ENCODE measurements at places on chromosomes 1 and 21.

DNA sequence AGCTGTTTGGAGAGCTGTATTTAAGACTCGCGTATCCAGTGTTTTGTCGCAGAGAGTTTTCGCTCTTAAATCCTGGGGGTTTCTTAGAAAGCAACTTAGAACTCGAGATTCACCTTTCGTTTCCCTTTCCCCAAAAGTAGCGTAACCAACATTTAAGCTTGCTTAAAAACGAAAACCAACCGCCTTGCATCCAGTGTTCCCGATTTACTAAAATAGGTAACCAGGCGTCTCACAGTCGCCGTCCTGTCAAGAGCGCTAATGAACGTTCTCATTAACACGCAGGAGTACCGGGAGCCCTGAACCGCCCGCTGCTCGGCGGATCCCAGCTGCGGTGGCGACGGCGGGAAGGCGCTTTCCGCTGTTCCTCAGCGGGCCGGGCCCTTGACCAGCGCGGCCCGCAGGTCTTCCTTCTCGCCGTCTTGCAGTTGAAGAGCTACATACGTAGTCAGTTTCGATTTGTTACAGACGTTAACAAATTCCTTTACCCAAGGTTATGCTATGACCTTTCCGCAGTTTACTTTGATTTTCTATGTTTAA, 1.9 kb downstream of the OLIG1 start:
- peak; percentile 13 for DNase-seq

DNA sequence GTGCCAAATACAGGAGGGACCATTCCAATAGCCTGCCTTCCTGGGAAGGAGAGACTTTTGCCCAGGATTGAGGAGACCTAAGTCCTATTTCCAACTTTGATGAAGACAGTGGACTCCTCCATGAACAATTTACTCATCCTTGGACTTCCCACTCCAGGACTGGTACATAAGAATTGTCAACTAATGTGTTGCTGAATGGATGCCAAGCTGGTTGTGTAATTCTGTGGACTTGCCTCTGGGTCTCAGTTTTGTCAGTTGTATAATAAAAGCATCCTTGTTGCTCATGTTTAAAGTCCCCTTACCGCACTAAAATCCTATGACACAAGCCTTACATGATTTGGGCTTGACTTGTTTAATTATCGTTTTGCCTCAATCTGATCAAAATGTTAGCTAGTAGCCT, 13.2 kb upstream of the ZP4 start:
- no peak for DNase-seq

GRCh38 chr1:213231795-213232231, 180.8 kb downstream of the RPS6KC1 start:
- DNase-seq: no peak

GRCh38 chr1:165525708-165526107, 18.1 kb upstream of the LRRC52 start:
- DNase-seq: no peak

DNA sequence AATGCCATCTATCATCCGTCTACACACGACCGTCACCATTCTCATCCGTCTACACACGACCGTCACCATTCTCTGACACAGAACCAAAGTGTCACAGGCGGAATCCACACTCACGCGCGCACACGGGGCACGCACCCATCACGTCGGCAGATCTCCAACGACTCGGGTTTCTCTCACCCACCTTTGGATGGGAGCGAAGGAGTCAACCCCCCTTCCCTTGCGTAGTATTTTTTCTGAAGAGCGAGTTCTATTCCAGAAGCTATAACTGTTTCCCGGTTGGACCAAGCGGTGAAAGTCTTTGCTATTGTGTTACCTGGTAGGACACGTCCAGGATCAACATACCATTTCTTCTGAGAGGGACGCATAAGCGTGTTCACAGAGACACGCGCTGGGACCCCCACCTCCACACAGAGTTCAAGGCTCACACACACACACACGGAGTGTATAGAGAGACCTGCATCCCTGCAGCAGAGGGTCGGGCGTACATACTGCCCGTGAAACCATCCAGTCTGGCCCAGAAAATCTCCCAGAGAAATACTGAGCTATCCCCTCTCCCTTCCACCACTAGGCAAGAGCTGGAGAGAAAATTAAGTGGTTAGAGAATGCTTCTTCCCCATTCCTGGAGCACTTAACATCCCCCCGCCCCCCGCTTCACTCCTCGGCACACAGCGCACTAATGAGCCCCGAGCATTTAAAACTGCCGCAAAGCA, 741 bp downstream of the DUSP10 start:
- peak; percentile 57 for DNase-seq

DNA sequence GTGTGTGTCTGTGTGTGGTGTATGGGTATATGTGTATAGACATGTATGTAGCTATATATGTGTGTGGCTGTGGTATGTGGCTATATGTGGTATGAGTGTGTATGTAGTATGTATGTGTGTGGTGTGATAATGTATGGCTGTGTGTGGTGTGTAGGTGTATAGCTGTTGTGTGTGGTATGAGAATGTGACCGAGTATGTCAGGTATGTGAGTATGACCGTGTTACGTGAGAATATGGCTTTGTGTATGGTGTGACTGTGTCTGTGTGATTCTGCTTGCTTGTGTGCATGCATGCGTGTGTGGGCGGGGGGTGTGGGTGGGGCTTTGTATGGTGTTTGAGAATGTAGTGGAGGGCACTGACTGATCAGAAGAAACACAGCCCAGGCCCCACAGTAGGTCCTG, 3.5 kb downstream of the ZNF691 start:
- no peak for DNase-seq

DNA sequence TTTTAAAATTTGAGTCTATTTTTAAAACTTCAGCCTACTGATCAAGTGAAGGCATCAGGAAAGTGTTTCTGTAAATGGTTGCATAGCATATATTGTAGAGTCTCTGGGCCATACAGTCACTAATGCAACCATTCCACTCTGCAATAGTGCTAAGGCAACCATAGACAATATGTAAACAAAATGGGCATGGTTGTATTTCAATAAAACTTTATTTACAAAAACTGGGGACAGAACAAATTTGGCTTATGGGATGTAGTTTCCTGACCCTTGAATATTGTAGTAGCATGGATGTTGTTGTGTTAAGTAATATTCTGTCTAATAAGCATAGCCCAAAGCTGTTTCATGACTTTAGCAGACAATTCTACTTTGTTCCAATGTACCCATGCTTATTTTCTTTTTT, 117.7 kb downstream of the GRIK1 start:
- DNase-seq: no peak

DNA sequence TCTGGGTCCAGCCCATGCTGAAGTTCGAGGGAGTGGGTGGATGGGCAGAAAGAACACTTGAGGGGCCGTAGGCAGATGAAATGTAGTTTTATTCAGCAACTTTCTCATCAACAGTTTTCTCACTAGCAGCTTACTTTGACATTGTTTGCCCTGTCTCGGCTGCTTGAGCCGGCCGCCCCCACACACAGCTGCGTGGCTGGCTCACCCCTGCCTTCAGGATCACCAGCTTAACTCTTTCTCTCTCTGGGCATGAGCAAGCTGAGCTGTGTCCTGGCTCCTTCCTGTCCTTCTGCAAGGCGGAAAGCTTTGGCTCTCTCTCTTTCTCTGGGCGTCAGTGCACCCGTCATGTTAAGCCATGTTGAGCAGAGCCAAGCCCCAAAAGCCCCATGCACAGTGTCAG, 104.4 kb upstream of the GNG12 start:
- no peak for DNase-seq

GRCh38 chr21:43969115-43969444, 43.0 kb upstream of the TRAPPC10 start:
- DNase-seq: no peak

DNA sequence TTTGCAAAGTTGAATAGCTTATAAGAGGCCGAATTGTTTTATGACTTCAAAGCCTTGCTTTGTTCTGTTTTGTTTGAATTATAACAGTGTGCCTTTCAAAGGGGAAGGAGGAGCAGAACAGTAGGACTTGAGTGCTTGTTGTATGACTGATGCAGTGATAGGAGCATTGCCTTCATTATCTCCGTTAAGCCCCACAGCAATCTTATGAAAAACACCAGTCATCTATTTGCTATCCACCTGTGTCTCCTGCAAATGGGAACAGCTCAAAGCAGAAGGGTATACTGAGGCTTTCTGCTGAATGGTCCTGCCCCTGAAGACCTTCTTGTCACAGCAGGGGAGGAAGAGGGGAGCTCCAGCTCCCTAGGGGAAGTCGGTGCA, 127.5 kb downstream of the RNF220 start:
- no peak for DNase-seq

DNA sequence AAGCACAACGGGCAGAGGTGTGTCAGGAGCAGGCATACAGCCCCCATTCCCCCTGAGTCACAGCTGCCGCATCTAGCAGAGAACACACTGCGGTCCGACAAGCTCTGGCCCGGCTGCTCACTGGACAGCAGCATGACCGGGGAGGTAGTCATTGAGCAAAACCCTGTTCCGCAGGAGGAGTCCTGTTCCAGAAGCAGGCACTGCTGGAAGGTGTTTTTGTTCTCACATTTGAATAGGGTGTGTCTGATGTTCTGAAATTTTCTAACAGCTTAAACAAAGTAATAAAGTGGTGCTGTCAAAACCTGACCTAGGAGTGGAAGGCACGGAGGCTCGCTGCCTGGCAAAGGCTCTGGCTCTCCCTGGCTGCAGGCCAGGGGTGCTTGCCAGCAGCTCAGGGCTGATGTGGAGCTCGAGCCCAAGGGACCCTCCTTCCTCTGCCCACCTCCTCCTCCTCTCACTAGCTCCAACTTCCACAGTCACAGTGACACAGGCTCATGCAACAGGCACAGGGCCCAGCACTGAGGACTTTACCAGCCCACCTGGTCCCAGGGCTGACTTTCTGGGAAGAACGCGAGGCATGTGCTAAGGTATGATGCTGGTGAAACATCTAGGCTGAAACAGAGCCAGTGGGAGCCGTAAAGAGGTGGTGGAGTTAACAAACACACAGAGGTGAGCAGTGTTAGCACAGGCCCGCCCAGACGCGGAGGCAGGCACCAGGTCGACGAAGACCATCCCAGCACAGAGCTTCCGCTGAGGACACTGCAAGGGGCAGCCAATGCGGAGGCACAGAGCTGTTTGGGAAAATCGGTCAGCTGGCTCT, 118.6 kb upstream of the IFFO2 start:
- no peak for DNase-seq

- DNase-seq: no peak
Measured at GRCh38 chr1:86282611-86283010, 113.5 kb downstream of the ODF2L start.

- no peak for DNase-seq
Measured at GRCh38 chr1:40911105-40911504, 48.9 kb upstream of the CITED4 start.

DNA sequence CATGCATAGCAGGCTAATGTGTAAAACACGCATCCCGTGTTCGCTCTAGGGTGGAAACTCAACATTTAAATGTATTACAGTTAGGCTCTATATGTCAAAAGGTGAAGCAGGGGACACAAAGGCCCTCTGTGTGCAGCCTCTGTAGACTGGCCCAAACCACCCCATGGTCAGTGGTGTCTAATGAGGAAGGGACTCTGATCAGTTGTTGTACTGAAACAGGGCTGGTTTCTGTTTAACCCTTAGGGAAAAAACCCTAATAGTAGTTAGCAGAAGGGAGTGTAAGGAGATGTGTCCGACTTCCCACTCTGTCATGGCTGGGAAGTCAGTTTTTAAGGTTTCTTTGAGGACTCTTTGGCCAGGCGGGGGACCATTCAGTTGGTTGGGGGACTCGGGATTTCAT, 21.5 kb upstream of the CD2 start:
- no peak for DNase-seq

DNA sequence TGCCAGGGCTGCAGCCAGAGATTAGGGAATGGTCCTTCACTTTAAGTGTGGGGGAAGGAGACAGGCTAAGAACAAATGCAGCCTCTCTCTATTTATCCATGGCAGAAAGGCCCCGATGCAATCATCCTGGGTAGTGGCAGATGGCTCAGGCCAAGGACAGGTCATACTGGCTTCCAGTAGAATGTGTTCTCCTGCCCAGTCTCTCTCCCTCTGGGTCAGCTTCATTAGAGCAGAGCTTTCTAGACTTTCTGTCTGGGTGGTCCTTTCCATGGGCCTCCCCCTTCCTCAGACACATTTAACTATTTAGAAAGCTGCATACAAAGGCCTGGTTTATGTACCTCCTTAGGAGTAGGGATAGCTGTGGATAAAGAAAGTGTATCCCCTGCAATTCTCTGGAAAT, 4.8 kb upstream of the PTCH2 start:
- DNase-seq: no peak

DNA sequence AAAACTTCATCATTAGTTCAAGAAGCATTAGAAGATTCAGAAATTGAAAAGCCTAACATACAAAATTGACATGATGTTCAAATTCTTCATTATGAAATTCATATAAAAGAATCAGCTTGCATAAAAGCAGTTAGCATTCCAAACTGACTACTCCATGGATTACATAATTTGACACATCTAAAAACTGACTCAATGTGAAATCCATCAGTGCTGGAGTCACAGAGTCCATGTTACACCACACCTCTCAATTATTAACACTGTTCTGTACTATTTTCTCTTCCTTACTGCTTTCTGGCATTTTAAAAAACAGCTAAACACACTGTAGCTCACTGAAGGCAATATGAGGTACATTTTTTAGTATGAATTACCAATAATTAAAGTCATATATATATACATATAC, 28.0 kb downstream of the ARHGAP29 start:
- DNase-seq: no peak

- no peak for DNase-seq
Measured at GRCh38 chr1:46996659-46997281, 26.7 kb upstream of the CYP4X1 start.

DNA sequence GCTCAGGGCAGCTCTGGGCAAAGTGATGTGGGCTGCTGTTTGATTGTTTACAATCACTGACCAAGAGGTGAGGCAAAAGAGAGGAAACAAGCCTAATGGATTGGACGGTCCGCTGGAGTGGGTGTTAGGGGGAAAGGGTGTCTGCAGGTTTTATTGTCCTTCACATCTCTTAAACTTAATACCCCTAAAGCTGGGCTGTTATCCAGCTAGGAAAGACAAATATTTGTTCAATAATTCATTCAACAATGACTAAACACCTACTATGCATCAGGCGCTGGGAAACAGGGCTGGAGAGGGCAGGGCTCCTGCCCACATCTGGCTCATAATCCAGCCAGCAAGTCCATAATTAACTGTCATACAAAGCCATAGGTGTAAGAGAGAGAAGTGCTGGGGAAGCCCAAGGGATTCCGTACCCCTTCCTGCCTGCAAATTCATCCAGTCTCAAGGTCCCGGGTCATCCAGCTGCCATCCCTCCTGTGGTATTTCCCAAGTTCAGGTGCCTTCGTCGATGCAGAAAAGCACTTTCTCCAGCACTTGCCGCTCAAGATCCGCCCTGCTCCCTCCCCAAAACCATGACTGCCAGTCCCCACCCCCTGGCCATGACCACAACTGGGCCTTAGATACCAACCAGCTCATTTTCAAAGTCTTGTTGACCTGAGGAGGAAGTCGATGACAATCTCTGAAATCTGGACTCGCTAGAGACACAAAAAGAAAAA, 10.7 kb downstream of the TMEM63A start:
- DNase-seq: no peak

- no peak for DNase-seq
Measured at GRCh38 chr1:30670240-30671060, 52.9 kb downstream of the MATN1 start.

- DNase-seq: no peak
Measured at GRCh38 chr1:998745-998994, 1.2 kb downstream of the HES4 start.

GRCh38 chr1:99004861-99005442, at the start of gene PLPPR5:
TSS of gene PLPPR5 (minus strand) at chr1:99004861. CDS start at chr1:99004671, 190 bp downstream.
- peak; percentile 27 for DNase-seq

GRCh38 chr1:233796146-233796783, 108.2 kb upstream of the SLC35F3 start:
- no peak for DNase-seq

- DNase-seq: peak; percentile 96
Measured at GRCh38 chr1:203304919-203305808, at the start of gene BTG2. TSS of gene BTG2 (plus strand) at chr1:203305519. CDS start at chr1:203305607, 88 bp downstream.

GRCh38 chr1:154178013-154178412, 13.9 kb downstream of the TPM3 start:
- peak; percentile 36 for DNase-seq

Measured in activated naive CD4-positive, alpha-beta T cell treated with anti-CD3 and anti-CD28 coated beads for 36 hours (primary cell).